ENCODE measurements at places on chromosomes 5 and 9. TPM values are rescaled to one million over a fixed set of nuclear protein-coding genes. Genes with fewer than 3 reads are reported as not detected.

GRCh38 chr5:52804981-52805380 lies 17.3 kb downstream of the ITGA1 start:
- no peak for DNase-seq

DNA sequence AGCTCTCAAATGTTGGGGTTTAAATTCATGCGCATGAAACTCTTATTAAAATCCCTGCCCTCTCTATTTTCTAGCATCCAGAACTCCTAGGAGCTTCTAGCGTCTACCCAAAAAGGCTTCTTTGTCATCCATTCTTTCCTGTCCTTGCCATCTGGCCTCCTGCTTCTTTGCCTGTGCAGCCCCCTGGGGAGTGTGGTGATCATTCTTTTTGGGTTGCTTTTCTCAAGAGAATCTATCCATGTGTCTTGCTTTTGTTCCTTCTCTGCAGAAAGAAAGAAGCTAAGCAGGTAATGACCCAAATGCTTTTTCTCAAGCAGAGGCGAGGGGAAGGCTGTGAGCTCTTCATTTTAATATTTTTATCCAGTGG lies 26.6 kb downstream of the SKP2 start:
- no peak for DNase-seq

- DNase-seq = no peak
Observed at GRCh38 chr9:72985746-72986145, 32.9 kb upstream of the ALDH1A1 start.

DNA sequence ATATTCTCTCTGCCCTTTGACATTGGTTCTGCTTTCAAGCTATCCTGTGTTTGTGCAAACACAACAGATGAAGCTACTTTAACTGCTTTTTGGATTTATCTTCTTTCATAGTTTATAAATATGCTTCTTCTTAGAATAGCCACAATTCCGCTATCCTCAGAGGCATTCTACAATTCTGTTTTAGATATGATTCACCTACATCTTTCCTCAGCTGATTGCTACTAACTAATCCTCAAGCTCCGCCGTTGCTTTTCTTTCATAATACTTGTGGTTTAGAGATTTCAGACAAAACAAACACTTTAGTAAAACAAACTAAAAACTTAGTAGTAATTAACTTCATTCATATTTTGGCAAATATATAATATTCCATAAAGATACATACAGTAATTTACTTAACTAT lies 52.5 kb downstream of the ECPAS start:
- DNase-seq = no peak

DNA sequence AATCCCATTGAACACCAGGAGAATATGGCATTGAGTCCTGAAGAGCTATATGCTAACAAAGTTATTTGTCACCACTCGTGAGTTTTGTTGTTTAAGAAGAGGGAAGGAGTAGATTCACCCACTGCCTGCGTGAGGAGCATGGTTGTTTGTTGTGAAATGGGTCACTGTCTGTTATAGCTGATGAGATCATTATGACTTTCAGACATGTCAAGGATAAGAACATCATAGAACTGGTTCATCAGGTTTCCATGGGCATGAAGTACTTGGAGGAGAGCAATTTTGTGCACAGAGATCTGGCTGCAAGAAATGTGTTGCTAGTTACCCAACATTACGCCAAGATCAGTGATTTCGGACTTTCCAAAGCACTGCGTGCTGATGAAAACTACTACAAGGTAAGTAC lies 76.9 kb downstream of the SYK start:
- no peak for DNase-seq

DNA sequence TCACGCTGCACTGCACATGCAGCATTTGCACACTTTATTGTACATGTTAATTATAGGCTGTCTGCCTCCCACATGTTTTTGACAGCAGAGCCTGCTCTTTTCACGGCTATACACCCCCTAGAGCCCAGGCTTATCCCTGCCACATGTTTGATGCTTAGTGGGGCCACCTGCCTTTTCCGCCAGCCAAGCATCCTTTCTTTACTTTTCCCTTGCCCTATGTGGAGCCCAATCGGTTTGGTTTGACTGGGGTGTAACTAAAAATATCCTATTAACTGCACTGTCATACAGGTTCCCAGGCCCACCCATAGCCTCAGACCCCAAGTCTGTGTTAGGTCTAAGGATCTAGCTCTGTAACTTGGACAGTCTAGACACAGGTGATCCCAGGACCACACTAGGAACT lies 18.9 kb upstream of the S1PR3 start:
- DNase-seq = no peak

- DNase-seq = peak; percentile 90
Observed at GRCh38 chr5:98774192-98775033, 950 bp downstream of the RGMB start.

Gene SLC25A2
- polyA plus RNA-seq = not detected

GRCh38 chr5:35319333-35320002 lies 89.2 kb upstream of the PRLR start:
- DNase-seq = peak; percentile 64

Gene SAPCD2
- 4.1 TPM for polyA plus RNA-seq

GRCh38 chr5:156037151-156037909 lies 289.6 kb upstream of the SGCD start:
- no peak for DNase-seq

Gene PRR7
- polyA plus RNA-seq = 0.66 TPM

- no peak for DNase-seq
Observed at GRCh38 chr9:85013703-85014102, 344.2 kb downstream of the NTRK2 start.

DNA sequence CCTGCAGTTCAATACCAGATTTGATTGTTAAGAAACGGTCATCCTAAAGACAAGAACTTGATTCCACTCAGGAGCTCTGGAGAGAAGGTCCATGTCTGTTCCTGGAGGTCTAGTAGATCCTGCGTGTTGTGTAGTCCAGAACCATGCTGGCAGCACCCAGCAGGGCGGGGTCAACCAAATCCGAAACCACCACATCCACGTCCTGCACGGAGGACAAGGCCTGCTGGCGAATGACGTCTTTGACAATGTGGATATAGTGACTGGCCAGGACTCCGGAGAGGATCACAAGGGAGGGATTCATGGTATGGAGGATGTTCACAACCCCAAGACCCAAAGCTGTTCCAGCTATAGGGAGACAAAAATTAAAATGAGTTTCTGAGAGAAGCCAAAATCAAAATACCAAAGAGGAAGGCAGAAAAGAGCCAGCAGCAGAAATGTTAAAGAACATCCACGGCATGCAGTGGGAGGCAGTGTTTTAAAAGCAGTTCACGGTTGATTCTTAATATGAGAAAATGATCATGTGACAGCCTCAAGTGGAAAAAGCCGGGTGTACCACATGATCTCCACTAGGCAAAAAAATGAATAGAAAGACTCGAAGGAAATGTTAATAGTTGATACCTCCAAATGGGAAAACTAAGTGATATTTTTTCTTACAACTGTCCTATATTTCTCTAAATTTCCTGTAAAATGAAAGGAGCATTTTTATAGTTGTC lies 26.7 kb downstream of the CLTA start:
- DNase-seq = no peak

DNA sequence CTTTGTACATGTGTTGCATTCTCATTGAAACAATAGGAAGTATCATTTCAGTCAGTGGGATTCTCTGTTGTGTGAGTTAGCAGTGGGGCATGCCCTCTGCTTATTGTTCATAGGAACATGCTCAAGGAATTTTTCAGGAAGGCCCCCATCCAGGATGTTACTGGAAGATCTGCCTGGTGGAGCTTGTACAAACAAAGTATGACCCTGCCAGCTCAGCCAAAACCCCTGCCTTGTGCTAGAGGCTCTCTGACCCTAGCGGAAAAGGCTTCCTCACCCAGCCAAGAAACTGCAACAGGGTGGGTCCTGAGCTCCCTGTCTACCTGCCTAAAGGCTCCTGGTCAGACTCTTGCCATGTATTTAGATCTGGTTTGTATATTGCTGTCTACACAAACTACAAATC lies 43.2 kb downstream of the MRRF start:
- no peak for DNase-seq

- DNase-seq = no peak
Observed at GRCh38 chr9:76642074-76642473, 122.2 kb upstream of the PCA3 start.

GRCh38 chr9:116800885-116801284 lies 113.8 kb downstream of the TRIM32 start:
- no peak for DNase-seq

GRCh38 chr5:15105799-15106393 lies 234.3 kb upstream of the ANKH start:
- DNase-seq = peak; percentile 71

GRCh38 chr5:72883850-72884249 lies 67.4 kb downstream of the TNPO1 start:
- DNase-seq = no peak

Gene WNT8A
- polyA plus RNA-seq = not detected

GRCh38 chr5:72814104-72814503 lies 2.4 kb upstream of the TNPO1 start:
- no peak for DNase-seq

Data from muscle of back (tissue), 13 donors.